Prostate gland (tissue), 2 donors: ENCODE measurements at places on chromosomes 5 and 9.

DNA sequence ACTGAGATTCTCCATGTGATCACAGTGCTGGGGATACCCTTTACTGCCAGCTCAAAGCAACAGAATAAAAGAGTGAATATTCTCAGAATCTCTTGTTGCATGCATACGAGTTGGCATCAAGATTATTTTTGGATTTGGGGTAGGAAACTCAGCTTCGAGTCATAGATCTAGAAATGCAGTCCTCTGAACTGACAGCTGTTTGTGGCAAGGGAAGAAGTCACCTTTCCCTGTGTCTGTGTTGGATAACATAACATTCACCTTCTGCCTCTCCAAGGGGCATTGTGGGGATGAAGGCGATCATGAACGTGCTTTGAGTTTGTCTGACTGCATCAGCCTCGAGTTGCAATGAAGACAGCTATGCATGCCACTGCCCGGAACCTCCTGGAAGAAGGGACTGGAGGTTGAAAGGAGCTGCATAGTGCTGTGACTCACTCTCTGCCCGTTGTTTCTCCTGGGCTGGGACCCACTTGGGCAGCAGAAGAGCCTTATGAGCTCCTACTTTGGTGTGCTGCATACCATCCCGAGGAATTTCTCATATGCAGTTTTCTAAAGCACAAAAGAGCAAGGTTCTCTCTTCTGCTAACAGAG, 231.7 kb downstream of the ARHGAP26 start:
- DNase-seq, result no peak

DNA sequence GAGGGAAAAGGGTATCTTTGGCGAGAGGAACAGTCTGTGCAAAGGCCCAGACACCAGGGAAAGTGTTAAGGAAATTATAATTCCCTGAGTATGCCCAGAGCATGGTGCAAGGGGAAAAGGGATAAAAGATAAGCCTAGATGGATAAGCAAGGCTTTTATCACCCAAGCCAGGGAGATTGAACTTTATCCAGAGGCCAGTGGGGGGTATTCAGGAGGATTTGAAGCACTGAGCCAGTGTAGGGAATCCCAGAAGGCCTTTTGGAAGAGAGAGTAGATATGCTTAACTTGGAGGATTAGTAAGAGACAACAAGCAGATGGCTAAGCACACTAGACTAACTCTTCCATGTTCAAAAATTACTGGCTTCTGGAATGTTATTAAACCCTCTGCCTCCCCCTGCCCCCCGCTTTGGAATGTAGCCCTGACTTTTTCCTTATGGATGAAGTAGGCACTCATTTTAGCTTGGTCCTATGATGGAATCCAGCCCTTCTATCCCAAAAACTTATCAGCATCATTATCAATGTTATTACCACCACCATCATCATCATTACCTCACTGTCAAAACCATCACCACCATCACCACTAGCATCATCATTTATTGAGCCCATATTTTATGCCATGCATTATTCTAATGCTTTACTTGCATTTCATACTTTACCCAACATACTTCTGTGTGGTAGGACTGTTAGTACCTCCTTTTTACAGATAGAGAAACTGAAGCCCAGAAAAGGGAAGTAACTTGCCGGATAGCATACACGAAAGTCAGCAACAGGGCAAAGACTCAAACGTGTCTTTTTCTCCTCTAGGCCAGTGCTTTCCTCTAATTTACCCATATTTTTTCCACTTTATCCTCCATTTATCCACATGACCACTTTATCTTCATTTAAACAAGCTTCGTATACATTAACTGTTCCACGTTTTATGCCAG, 237.0 kb downstream of the PAPPA start:
- DNase-seq, result no peak

DNA sequence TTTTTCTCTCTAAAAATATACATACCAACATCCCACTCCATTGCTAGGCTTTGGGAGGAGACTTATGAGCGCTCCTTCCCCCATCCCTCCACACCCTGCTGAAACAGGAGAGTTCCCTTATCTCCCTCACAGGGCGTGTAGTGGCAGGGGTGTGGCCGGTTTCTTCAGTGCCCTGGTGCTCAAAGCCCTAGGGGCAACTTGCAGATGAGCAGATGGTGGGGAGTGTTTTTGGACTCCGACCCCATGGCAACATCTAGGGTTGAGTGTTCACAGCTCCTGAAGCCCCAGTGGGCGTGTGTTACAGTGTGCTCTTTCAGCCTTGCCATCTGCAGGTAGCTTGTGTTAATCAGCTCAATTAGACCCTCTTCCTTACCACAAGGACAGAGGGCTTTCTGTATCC, 409.5 kb downstream of the MAT2B start:
- DNase-seq, result no peak

DNA sequence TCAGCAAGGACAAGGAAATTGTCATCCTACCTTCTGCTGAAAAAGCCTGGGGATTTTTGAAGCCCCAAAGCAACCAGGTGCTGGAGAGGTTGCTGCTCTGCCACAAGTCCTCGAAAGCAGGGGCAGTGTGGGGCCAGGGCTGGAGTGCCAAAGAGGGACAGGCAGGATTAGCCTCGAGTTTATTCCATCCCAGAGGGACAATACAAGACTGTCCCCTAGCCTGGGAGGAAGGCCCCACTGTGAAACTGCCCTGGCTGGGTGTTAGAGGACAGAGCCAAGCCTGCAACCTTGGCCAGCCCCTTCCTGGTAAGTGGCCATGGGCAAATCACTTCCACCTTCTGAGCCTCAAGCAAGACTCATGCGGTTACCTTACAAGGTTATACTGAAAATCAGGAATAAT, 55.1 kb downstream of the WHRN start:
- no peak for DNase-seq

GRCh38 chr5:146461319-146461718, 14.2 kb downstream of the TCERG1 start:
- DNase-seq, result no peak

DNA sequence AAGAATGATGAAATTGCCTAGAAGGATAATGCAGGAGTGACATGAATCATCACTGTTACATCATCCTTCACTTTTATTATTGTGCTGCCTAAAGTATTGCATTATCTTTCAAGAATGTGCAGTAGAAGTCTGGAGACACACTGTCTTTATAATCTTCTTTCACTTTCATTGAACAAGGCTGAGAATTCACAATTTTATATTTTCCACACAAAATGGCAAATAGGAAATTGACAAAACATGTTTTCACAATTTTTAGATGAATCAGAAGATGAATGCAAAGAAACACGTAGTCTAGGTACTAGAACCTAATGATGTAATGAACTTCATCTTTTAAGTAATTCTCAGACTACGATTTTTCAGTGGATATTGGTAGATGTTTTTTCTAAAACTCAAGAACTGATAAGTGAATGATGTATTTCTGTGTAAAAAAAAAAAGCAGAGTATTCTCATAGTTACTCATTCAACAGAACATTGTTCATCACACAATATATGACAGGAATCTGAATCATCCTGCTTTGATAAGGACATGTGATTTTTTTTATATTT, 131.5 kb upstream of the GRHPR start:
- DNase-seq, result no peak

DNA sequence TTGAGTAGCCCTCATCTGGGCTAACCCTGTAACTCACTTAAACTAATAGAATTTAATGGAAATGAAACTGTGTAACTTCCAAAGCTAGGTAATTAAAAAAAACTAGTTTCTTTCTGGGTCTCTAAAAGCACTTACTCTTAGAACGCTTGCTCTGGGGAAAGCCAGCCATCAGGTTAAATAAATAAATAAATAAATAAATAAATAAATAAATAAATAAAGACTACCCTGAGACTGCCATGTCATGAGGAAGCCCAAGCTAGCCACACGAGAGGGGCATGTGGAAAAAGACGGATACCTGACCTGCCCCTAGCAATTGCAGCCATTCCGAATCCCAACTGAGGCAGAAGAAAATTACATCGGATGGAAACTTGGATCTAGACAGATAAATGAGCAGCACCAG, 51.3 kb upstream of the FER start:
- DNase-seq, result no peak

DNA sequence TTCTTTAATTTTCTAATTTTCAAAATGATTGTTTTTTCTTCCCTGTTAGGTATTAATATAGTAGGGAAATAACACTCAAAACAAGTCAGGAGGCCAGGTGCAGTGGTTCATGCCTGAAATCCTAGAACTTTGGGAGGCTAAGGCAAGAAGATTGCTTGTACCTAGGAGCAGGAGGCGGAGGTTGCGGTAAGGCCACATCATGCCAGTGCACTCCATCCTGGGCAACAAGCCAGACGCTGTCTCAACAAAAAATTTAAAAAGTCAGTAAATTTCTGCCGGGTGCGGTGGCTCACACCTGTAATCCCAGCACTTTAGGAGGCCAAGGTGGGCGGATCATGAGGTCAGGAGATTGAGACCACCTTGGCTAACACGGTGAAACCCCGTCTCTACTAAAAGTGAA, 10.2 kb upstream of the CDK7 start:
- no peak for DNase-seq

- no peak for DNase-seq
These were observed 515.9 kb upstream of the CYLC2 start for GRCh38 chr9:102479191-102479590.

DNA sequence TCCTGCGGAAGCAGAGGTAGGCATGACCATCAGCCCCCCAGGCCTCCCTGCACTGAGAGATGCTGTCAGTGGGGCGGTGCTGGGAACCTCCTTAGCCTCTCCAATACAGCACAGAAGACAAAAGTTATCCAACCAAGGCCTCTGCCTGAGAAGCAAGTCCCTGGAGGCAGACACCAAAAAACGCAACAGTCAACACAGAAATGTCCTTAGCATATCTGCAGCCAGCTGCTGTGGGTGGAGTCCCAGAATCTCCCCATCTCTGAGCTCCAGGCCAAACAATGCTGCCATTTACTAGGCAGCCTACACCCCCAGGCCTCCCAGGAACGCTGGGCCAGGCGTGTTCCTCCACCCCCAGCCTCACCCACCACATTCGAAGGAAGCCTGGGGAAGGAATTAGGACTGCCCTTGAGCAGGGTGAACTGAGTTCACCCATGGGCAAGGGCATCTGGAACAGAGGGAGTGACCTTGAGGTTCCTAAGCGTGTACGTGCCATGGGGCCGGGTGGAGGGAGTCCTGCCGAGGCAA, 43.7 kb downstream of the STK10 start:
- no peak for DNase-seq

GRCh38 chr5:78813906-78814530, 165.4 kb upstream of the LHFPL2 start:
- no peak for DNase-seq

- DNase-seq, result no peak
These were observed 298.6 kb downstream of the PARP8 start for GRCh38 chr5:50964746-50965653.

DNA sequence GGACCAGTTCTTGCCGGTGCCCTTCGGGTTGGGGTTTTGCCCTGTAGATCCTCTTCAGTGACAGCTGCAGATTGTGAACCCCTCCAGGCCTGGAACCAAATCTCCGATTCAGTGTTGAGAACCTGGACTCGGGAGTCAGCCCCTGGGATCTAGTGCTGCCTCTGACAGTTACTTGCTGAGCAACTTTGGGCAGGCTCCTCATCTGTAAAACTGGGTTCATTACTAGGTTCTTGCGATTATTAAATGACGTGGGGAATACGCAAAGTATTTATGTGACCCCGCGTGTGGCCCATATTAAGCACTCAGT, 600 bp downstream of the ERCC6L2 start:
- DNase-seq, result no peak

DNA sequence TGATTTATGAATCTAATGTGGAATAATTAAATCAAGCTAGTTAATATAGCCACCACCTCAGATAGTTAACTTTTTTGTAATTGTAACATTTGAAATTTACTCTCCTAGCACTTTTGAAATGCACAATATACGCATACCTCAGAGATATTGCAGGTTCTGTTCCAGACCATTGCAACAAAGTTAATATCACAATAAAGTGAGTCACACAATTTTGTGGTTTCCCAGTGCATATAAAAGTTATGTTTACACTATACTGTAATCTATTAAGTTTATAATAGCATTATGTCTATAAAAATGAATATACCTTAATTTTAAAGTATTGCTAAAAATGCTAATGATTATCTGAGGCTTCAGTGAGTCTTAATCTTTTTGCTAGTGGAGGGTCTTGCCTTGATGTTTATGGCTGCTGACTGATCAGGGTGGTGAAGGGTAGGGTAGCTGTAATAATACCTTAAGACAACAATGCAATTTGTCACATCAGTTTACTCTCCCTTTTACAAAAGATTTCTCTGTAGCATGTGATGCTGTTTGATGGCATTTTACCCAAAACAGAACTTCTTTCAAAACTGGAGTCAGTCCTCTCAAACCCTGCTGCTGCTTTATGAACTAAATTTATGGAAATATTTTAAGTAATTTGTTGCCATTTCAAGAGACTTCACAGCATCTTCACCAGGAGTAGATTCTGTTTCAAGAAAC, 235.1 kb upstream of the ADAMTSL1 start:
- no peak for DNase-seq

- DNase-seq, result no peak
These were observed 291.2 kb downstream of the IRX1 start for GRCh38 chr5:3886524-3887451.

DNA sequence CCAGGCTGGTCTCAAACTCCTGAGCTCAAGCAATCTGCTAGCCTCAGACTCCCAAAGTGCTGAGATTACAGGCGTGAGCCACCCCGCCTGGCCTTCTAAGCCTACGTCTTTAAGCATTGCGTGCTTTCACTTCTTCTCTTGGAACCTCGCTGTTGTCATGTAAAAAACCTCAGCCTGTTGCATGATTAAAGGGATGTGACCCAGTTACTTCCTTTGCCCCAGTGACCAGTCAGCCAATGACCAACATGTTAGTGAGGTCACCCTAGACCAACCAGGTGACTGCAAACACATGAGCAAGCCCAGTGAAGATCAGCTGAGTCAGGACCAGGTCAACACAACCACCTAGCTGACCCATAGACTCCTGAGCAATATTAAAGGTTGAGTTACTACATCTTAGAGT, 10.5 kb downstream of the KIF4B start:
- DNase-seq, result no peak
